ENCODE measurements at places on chromosomes 2 and 18. TPM values are rescaled to one million over a fixed set of nuclear protein-coding genes. Genes with fewer than 3 reads are reported as not detected.

The SP9 gene
- under 0.01 TPM for total RNA-seq

The QPCT gene
- total RNA-seq: 6.5 TPM

The BZW1 gene
- total RNA-seq: 746 TPM

The CCDC74B gene
- total RNA-seq: 2.2 TPM

The IL36G gene
- not detected for total RNA-seq

The GCFC2 gene
- 19.7 TPM for total RNA-seq

The COLEC12 gene
- 115 TPM for total RNA-seq

The ZNF24 gene
- 15.4 TPM for total RNA-seq

The GATA6 gene
- 1.5 TPM for total RNA-seq

The RGPD4 gene
- total RNA-seq: not detected

The ASB18 gene
- not detected for total RNA-seq

The NYAP2 gene
- total RNA-seq: not detected

The CPLX4 gene
- total RNA-seq: not detected

The PLGLB2 gene
- 2.0 TPM for total RNA-seq

The SLC9A4 gene
- not detected for total RNA-seq

The KCNIP3 gene
- 3.1 TPM for total RNA-seq

The FOXI3 gene
- total RNA-seq: not detected

The REG1B gene
- not detected for total RNA-seq

The CERS6 gene
- total RNA-seq: 16.0 TPM

The ARHGAP15 gene
- total RNA-seq: not detected

The EVX2 gene
- not detected for total RNA-seq

The TTC31 gene
- 12.9 TPM for total RNA-seq

The PRSS56 gene
- not detected for total RNA-seq

The INHA gene
- total RNA-seq: 0.37 TPM

The CDH2 gene
- total RNA-seq: 1.1 TPM

The ASIC4 gene
- not detected for total RNA-seq

All from subcutaneous preadipocyte (primary cell).